ENCODE measurements at places on chromosomes 5 and 9. TPM values are rescaled to one million over a fixed set of nuclear protein-coding genes. Genes with fewer than 3 reads are reported as not detected.

CENPK gene
- total RNA-seq, result 1.4 TPM

PCDHA1 gene
- total RNA-seq, result not detected

DNA sequence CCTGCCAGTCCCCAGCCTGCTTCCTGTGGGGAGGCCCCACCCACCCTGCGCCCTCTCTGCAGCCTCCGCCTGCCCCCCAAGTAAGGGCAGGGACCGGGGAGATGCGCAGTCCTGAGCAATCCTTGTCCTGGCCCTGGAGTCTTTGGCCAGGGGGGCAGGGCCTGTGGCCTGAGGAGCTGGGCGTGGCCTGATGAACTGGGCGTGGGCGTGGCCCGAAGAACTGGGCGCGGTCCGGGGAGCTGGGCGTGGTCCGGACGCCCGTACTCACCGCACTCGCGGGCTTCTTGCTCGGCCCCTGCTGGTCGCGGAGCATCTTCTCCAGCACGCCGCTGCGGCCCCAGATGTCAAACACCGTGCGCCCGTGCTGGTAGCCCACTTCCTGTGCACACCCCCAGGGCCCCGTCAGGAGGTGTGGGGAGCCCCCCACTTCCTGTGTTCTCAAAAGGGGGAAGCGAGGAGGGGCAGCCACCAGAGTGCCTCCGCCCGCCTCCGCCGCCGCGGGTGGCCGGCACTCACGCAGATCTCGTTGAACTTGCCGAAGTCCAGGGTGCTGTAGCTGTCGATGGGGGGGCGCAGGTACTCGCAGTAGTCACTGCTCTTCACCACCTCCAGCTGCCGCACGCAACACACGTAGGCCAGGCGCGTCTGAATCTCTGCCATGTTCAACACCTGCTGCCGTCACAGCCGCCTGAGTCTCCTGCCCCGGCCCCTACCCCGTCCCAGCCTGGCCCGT is 2.7 kb upstream of the NSMF start:
- no peaks in the 10 kb centered on the region for H3K36me3 ChIP-seq
- no peak overlapping the region for H3K4me3 ChIP-seq
- H3K27me3 ChIP-seq, result no peaks in the 10 kb centered on the region

GRCh38 chr5:147084702-147085101 is 150.1 kb upstream of the STK32A start:
- H3K36me3 ChIP-seq, result no peaks in the 10 kb centered on the region
- H3K4me1 ChIP-seq, result no peaks in the 10 kb centered on the region
- H3K27ac ChIP-seq, result no peak overlapping the region
- H3K4me3 ChIP-seq, result no peak overlapping the region
- DNase-seq, result peak; percentile 65
- H3K27me3 ChIP-seq, result no peaks in the 10 kb centered on the region

GRCh38 chr5:125134216-125135081 is 388.0 kb upstream of the ZNF608 start:
- no peaks in the 10 kb centered on the region for H3K4me1 ChIP-seq
- no peak overlapping the region for H3K27ac ChIP-seq
- H3K4me3 ChIP-seq, result no peak overlapping the region
- H3K36me3 ChIP-seq, result no peaks in the 10 kb centered on the region
- DNase-seq, result no peak
- H3K27me3 ChIP-seq, result no peaks in the 10 kb centered on the region

DNA sequence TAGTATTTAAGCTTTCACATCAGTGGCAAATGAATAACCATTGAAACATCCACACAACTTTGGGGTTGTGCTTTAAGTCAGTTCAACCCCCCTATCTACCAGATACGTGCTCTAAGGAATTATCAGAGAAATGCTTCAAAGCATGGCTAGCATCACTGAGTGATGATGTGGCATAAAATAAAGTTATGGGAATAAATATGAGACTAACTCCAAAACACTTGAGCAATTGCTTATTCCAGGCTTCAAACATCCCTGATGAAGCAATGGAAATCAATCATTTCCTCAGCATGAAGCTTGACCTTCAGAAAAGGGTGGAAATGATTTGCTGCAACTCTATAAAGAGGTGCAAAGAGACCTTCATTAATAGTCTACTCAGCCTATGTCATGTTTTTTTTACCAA is 292.0 kb upstream of the SMC2 start:
- H3K4me3 ChIP-seq, result no peak overlapping the region
- no peak for DNase-seq
- H3K27ac ChIP-seq, result no peak overlapping the region
- H3K36me3 ChIP-seq, result no peaks in the 10 kb centered on the region
- H3K27me3 ChIP-seq, result no peaks in the 10 kb centered on the region
